ENCODE measurements at places on chromosomes 7 and 10.

DNA sequence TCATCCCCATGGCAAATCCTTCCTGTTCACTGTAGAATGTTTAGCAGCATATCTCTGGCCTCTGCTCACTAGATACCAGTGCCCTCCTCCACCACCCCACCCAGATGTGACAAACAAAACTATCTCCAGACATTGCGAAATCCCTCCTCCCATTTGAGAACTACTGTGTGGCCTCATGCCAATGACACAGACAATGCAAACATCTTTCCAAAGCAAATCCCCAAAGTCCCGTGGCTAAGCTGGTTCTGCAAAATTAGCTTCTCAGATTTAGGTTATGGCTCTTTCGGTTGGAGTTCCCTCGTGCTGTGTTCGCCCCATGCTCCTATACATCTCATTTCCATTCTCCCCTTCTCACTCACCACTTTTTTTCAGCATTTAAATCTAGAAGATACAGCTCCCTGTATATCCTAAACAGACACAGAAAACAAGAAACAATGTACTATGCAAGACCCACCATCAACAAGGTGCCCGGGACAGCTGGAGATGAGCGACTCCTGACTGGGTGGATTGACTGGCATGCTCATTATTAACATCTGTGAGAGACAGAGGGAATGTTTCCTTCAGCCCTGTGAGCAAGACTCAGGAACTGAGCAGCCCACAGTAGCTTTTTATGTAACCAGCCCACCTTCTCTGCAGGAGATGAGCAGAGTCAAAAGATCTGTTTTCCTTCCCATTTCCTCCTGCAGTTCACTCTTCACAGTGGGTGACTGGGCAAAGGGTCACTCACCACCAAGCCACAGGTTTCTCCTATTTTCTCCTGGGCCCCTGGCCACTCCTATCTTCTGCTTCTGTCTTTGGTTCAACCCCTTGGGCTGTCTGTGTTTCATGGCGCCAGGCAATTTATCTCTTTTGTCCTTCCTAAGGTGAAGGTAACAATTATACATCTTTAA, 225.7 kb upstream of the AOAH start:
- no peak for DNase-seq

DNA sequence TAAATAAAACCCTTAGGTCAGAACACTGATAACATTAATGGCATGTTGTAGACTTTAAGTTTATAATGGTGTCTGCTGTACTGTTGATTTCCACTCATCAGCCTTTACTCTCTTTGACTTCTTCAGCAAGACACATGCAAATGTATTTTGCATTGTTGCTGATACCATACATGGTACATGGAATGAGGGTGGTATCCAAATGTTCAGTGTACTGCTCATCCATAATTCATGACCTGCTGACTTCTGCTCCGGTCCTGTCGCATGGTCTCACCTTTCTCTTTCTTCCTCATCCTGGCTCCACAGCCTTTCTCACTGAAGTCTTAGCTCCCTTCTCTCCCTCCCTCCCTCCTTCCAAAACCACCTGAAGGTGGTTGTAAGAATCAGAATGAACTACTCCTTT, 4.7 kb upstream of the CUBN start:
- DNase-seq: no peak

GRCh38 chr10:83666762-83667161, 472.5 kb upstream of the GHITM start:
- DNase-seq: no peak

DNA sequence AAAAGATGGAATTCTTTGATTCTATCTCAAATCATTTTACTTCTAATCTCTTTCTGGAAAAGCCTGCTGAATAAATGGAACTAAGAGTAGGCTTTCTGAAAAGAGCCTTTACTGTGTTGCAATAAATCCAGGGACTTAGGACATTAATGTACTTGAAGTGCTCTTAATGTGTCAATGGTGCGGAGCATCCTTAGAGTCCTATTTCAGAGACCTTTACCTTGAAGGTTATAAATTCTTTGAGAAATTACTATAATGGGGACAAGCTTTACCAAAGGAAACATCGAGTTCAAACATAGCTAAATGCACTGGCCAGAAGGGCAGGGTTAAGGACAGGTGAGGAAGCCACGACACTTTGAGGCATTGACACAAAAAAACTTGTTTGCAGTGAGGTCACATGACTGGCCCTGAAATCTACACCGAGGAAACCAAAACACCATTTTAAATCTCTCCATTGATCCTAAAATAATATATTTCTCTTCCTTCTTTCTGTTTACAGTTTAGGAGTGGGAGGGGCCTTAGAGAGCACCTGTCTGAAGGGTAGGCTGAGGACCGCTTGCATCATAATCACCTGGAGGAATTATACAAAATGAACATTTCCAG, 48.1 kb upstream of the EXOC6 start:
- DNase-seq: no peak

- DNase-seq: no peak
Observed at GRCh38 chr10:90447831-90448230, 410.0 kb downstream of the HTR7 start.

Data from stimulated activated CD4-positive, alpha-beta T cell treated with anti-CD3 and anti-CD28 coated beads, Interleukin-4, amount 100 ng/mL, for 1 hour (primary cell).